ENCODE measurements at places on chromosomes 7 and 10.

DNA sequence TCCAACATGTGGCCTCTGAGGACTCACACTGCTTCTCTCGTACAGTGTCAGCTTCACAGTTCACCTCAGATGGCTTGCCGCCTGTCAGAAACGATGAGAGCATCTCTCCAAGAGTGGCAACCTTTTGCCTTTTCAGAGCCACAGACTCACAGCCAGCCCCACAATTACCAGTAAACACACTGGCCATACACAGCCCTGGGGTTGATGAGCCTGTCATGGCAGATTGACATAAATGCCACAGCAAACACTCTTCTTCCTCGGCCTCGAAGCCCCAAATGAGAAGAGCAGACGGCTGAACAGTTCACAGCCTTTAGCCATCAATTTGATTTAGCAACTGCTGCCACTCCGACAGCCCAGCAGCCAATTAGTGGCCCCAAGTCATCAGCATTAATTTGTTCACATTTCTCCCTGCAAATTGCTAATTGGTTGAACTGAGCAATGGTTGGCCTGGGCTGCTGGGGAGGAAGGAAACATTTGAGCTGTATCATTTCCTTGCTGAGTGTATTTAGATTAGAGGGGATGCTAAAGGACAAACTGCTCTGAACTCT is 1142.9 kb downstream of the SORCS3 start:
- DNase-seq: no peak

DNA sequence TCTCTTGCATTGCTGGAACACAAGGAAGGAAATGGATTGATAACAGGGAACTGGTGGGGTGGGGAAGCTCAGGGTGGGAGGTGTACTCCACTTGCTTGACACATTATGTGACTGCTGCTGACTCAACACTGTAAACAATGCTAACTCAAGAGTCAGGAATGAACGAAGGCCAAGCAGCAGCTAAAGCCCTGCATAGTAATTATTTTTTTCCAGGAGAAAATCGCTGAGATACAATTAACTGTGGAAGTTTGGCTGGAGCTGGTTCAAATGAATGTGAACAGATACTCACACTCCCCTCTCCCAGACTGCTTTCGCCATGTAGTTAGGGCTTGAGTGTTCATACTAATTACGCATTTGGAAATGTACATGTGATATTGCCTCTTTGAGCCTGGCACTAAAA is 170.9 kb upstream of the AOAH start:
- no peak for DNase-seq

DNA sequence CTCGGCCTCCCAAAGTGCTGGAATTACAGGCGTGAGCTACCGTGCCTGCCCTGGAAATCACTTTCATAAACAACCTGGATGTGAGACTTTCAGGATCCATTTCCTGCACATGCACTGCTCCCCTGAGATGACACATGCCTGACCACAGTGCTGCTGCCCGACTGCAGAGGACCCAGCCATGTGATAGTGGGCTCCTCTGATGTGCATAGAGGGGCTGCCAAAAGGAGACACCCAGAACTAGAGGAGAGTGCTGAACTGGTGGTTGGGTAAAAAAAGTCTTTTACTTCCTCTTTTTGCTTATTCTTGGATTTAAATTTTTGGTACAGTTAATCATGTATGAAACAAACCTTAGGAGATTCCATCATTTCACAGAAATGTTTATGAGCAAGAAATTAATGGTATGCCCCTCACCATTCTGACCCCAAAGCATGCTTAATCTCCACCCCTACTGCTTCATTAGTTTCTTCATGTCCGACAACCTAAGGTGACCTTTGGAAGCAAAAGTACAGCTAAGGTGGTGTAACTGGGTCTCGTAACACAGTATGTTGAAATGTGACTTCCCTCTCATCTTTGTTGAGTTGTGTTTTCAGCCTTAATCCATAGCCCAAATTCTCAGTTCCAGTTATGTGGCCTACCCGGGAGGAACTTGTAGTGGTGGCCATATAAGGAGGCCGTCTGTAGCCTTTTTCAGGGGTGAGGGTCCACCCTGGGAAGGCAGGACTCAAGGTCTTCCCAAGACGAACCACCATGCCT is 111.1 kb downstream of the RNF216 start:
- no peak for DNase-seq

GRCh38 chr10:47359626-47360418 is 11.7 kb downstream of the RBP3 start:
- DNase-seq: peak; percentile 22

DNA sequence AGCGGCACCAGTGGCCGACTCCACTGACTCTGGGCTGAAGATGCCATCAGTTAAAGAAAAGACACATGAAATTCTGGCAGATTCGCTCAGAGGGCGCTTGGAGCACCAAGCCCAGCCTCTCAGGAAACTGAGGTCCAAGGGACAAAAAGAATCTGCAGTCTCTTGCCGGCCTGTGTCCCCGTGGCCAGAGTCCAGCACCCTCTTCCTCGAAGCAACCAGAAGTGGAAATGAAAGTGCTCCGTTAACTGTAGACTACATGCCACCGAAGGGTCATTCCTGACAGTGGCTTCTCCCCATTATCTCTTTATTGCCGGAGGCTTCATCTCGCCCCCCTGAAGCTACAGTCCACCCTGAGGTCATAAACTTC is 1.0 kb upstream of the CHST15 start:
- DNase-seq: no peak

GRCh38 chr7:133854739-133855138 is 272.4 kb upstream of the LRGUK start:
- no peak for DNase-seq

GRCh38 chr10:15879058-15879457 is 18.8 kb upstream of the MINDY3 start:
- no peak for DNase-seq

- no peak for DNase-seq
Observed at GRCh38 chr7:93736668-93737369, 153.7 kb downstream of the TFPI2 start.

- DNase-seq: no peak
Observed at GRCh38 chr10:56763090-56763489, 402.0 kb upstream of the ZWINT start.

DNA sequence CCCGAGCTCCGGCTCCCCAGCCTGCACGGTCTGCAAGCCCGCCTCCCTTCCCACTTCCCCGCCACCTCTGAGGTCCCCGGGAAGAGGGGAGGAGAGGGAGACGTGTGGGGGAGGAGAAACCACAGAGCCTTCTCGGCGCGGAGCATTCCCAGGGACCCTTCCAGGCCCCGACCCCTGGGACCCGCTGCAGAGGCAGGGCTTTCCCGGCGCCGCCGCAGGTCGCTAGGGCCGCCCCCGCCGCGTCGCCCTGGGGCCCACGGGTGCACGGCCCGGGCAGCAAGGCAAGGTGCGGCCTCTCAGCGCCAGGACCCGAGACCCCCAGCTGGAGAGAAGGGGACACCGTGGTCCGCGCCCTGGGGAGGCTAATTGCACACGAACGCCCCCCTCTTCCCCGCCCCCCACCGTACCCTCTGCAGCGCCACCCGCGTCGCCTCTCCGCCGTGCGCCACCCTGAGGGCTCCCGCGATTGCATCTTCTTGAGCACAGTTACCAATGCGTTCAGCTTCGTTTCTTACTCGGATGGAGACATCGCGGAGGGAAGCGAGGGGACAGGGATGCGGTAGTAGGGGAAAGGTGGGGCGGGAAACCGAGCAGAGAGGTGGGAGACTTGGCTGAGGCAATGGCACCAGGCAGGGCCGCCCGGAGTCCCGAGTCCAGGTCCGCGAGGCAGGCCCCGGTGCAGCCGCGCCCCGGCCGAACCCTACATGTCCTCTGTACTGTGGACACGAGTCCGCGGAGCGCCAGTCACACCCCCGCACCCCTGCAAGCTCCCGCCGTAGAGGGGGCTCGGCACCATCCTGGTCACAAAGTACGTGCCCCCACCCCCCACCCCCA is 28.9 kb downstream of the SKIDA1 start:
- DNase-seq: peak; percentile 48

DNA sequence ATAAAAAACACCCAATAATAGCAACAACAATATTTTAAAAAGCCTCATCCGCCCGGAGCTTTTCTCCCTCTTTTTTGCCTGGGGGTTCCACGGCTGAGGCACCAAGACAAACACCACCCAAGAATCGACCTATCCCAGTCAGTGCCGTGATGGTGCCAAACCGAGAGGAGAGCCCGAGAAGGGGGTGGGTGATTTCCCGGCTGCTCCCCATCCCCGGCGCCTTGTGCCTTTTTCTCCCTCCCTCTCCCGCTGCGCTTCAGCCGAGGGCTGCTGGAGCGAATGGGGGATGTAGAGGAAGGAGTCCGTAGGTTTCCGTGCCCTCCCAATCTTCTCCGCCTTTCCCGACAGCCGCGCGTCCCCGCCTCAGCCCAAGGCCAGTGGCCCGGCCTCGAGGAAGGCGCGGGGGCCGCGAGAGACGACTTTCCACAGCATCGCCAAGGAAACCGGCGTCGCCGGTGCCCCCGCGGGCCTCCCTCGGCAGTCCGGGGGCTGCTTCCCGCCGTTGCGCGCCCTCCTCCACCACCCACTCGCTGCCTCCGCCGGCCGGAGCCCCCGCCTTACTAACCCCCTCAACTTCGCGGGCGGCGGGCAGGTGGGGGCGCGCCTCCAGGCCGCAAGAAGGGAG is 1.3 kb downstream of the EGR2 start:
- DNase-seq: no peak

GRCh38 chr7:2173189-2173827 is 59.4 kb downstream of the MAD1L1 start:
- DNase-seq: no peak

GRCh38 chr10:108104551-108105156 is 940.1 kb upstream of the SORCS1 start:
- DNase-seq: no peak

- DNase-seq: no peak
Observed at GRCh38 chr10:99895867-99896266, 113.4 kb downstream of the ABCC2 start.

Measured in psoas muscle (tissue), 8 donors.